ENCODE measurements at places on chromosomes 16 and 17. TPM values are rescaled to one million over a fixed set of nuclear protein-coding genes. Genes with fewer than 3 reads are reported as not detected.

The TBC1D3E gene
- not detected for total RNA-seq

The KRTAP9-2 gene
- total RNA-seq, result not detected

The TBX2 gene
- total RNA-seq, result 11.1 TPM

The DCXR gene
- 44.3 TPM for total RNA-seq

The PLEKHG4 gene
- 7.1 TPM for total RNA-seq

The FAM171A2 gene
- total RNA-seq, result 2.8 TPM

The ALOX15B gene
- total RNA-seq, result not detected

The TCAP gene
- total RNA-seq, result 1.1 TPM

The CACNG4 gene
- total RNA-seq, result 0.49 TPM

The GUCY2D gene
- total RNA-seq, result not detected

The VWA3A gene
- not detected for total RNA-seq

The SPN gene
- not detected for total RNA-seq

The TMEM231 gene
- 14.7 TPM for total RNA-seq

The KRTAP9-4 gene
- total RNA-seq, result not detected

The BRIP1 gene
- 4.9 TPM for total RNA-seq

The KRTAP4-9 gene
- total RNA-seq, result not detected

The LRRC36 gene
- total RNA-seq, result not detected

The MYL11 gene
- not detected for total RNA-seq

DNA sequence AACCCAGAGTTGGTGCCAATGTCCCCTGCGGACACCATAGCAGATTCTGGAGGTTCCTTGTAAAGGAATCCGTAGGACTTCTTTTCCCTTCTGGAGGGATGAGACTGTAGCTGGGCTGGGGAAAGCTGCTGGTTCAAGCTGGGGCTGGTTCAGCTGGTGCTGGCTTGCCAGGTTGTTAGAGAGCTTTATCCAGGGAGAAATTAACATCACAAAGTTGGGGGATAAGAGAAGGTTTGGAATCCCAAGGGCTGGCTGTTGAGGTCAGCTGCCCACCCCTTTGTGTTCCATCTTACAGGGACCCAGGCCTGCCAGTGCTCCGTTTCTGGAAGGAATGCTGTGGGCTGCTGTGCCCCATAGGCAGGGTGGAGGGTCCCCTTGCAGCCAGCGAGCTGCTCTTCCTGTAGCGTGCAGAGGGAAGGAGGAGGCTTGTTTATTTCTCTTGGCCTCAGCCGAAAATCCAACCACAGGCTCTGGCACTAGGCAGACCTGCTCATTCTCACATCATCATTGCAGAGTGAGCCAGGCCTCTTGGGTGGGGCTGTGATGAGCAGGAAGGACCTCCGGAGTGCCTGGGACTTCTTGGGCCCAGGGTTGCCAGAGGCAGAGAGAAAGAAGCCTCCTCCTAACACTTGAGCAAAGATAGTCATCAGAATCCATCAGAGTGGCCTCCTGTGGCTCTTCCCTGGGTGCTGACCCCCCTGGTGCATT, 251.1 kb downstream of the SEC14L1 start:
- no peak for DNase-seq

DNA sequence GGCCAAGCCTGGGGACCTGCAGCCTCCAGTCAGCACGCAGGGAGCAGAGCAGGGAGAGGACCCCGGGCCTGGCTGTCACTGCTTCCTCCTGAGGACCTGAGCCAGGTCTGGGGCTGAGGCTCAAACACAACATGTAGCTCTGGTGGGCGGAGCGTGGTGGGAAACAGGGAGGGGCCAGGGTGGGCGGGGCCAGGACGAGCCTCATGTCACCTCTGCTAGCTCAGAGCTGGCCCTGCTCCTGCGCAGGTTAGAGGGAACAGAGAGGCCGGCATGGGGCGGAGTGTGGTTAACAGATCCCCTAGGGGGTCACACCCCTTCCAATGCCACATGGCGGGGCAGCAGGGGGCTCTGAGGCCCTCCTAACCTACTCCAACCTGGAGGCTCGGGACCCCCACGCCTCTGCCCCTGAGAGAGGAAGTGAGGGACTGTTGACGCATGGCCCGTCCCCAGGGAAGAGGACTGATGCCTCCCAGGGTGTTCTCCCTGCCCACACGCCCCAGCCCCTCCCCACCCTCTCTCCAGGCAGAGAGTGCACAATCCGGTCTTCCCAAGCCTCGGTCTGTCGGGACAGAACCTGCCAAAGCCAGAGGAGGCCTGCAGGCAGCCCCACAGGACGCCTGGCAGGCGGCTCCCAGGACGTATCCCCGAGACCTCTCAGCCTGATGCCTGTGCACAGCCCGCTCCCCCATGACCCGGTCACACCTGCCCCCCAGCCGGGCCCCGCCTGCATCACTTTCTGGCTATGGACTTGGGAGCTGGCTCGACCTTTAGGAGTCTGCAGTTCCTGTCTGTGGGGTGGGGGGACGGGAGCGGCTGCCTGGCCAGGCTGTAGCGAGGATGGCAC, 15.2 kb downstream of the PIEZO1 start:
- DNase-seq, result no peak

DNA sequence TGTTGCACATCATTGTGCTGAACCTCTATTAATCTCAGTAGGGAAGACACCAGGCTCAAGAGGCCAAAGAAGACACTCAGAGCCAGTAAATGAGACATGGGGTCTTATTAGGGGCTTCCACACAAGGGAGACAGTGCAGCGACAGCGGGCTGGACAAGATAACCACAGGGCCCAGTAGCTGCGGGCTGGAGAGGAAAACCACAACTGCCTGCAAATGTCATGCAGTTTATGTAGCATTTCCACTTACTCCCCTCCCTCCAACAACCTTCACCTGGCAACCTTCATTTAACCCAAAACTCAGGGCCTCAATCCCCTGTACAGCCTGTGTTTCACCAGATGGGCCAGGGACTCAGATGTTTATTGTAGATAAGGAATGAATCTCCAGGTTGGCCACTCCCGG, 185.6 kb downstream of the UTP18 start:
- no peak for DNase-seq

DNA sequence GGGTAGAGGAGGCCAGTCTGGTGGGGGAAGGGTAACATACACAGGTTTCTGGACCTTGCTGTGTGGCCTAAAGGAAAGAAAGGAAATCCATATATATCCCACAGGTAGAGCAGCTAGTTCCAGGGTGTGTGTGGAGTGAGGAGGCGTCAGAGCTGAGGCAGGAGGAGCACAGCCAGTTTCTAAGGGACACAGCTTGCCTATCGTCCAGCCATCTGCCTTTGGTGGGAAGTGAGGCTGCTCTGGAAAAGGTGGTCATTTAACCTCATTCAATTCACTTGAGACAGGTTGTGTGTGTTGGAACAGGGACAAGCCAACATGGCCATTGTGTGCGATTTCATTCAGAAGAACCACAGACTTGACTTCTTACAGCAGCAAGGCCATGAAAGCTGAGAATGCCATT, 36.9 kb upstream of the ERN1 start:
- DNase-seq, result no peak

DNA sequence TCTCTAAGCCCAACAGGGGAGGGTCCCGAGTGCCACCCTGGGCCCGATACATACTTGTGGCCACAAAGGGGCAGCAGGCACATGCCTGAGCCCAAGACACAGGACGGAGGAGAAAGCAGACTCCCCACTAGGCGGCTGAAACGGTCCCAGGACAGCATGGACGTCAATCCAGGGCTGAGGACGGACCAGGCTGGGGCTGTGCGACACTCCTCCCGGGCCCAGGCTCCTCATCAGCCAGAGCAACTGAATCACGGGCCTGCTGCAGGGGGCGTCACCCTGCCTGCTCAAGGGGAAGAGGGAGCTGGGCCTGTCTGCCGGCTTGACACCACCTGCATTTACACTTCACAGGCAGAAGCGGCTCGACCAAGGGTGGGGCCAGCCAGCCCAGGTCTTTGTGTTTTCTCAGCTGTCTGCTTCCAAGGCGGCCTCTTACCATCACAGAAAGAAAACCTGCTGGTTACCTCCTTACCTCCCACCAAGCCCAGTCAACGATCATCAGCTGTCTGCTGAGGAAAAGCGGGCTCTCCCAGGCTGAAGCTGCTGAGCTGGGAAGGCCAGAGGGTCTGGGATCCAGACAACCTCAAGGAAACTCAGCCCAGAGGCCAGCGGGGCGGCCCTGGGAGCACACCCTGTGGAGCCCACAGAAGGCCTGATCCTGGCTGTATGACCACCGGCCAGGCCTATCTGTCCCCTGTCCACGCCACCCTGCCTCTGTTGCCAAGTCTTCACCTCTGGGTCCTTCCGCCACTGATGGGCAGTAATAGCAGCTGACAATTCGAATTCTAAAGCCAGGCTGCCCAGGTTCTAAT, 26.4 kb downstream of the KIFC3 start:
- DNase-seq, result no peak

- no peak for DNase-seq
Observed at GRCh38 chr16:88662222-88662842, 559 bp downstream of the MVD start.

DNA sequence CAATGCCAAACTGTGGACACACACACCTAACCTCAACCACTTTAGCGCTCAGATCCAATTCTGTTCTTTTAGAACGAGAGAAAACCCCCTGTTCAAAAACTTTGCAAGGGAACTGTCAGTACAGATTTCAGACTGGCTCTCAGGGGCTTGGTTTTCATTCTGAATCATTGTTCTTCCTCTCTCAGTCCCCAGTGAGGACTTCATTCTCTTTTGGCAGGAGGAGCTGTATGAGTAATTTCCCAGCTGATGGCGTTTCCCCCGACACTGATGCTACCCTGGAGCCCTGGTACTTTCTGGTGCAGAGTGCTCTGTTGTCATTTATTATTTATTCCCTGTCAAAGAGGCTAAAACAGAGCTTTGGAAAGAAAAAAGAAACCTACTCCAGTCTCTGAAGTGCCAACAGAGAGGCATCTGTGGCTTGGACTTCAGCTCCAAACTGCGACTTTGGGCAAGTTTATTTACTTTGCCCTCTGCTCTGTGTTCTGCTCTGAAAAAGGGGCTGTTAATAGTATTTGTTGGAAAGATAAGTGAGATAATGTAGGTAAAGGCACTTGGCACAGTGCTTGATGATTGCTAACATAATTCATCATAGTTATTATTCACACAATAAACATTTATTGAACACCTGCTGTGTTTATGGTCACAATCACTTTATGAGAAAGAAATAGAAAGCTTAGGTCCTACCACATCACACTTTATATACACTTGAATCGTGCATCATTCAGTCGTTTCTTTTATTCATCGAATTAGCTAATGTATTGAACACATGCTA, 28.3 kb downstream of the ETV4 start:
- no peak for DNase-seq

- no peak for DNase-seq
Observed at GRCh38 chr17:5297245-5297644, 15.2 kb downstream of the RABEP1 start.

GRCh38 chr16:11155284-11155806, 100.7 kb downstream of the SOCS1 start:
- DNase-seq, result no peak

- no peak for DNase-seq
Observed at GRCh38 chr16:78579020-78579419, 479.6 kb downstream of the WWOX start.

- peak; percentile 41 for DNase-seq
Observed at GRCh38 chr16:67349172-67349571, 22.6 kb downstream of the LRRC36 start.

DNA sequence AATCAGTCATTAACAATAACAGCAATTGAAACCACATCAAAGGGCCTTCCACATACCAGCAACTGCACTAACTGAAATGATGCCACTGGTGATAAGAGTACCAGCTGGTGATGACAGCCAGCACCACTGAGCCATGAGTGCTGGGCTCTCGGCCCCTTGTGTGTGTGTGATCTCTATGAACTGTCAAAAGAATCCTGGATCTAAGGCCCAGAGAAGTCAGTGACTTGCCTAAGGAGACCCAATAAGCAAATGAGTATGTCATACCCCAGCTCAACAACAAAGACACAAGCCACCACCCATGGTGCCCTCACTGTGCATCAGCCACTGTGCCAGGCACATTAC, 220.9 kb downstream of the ZNF423 start:
- DNase-seq, result no peak

GRCh38 chr16:77273815-77274214, 74.6 kb downstream of the SYCE1L start:
- DNase-seq, result no peak

GRCh38 chr16:30892670-30893416, 1.0 kb downstream of the BCL7C start:
- DNase-seq, result no peak

DNA sequence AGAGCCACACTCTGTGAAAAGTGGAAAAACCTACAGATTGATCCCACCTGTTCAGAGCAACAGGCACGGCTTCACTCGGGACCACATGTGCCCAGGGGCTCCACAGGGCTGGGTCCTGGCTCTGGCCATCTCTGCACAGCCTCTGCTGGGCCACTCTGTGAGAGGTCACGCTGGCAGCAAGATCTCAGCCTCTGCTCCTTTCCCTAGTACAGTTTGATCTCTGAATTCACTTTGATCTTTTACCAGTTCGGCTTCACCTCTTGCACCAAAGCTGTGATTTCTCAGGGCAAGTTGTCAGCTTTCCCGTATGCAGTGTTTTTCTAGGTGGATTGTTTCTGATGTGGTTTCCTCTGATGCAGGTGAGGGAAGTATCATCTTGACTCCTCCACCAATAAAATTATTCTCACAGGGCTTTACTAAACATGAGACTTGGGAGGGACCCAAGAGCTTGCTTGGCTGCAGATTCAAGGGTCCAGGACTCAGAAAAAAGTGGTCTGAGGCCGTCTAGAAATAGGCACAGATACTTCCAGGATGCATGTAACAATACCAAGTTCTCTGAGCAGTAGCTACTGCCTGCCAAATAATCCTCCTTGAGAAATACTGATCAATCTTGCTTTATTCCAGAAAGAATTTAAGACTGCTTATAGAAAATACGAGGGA, 24.0 kb upstream of the ALDH3A1 start:
- DNase-seq, result no peak

- no peak for DNase-seq
Observed at GRCh38 chr17:74085434-74085833, 118.0 kb upstream of the RPL38 start.

GRCh38 chr17:47218896-47219430, 9.8 kb downstream of the MYL4 start:
- DNase-seq, result no peak

- no peak for DNase-seq
Observed at GRCh38 chr17:68937890-68938514, 17.2 kb downstream of the ABCA8 start.

- no peak for DNase-seq
Observed at GRCh38 chr17:15220785-15221184, 44.3 kb downstream of the PMP22 start.

- no peak for DNase-seq
Observed at GRCh38 chr16:75763204-75763603, 36.9 kb upstream of the CPHXL start.
